ENCODE measurements at places on chromosomes 3 and 15.

GRCh38 chr3:186966406-186966805, 36.1 kb downstream of the ST6GAL1 start:
- DNase-seq = no peak

DNA sequence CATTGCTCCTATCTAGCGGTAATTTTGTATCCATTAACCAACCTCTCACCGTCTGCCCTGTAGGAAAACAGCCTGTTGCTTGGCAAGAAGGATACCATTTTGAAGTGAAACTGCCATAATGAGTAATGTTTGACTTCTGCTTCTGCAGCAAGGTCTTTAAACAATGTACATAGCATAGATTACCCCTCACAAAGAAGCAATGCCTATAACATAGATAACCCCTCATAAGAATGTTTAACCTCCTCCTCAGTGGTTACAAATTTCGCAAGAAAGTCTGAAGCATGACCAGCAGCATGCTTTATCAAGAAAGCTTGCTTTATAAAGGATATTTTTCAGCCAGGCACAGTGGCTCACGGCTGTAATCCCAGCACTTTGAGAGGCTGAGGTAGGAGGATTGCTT, 61.2 kb upstream of the MFGE8 start:
- no peak for DNase-seq

DNA sequence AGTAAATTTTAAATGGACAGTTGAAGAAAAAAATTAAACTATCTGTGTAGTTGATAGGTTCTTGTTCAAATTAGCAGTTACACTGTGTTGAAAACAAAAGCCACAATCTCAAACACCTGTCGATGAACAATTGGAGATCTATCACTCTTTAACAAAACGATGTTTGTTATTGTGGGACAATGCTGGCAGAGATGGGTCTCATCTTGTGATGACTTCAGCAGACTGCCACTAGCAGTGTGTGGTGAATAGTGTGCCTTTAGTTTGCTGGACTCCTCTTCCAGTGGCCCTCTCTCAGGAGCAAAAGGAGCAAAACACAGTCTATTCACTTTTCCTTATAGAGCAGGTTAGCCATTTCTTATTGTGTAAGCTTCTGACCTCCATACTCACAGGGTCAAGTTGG, 14.7 kb upstream of the TRIM59 start:
- no peak for DNase-seq

DNA sequence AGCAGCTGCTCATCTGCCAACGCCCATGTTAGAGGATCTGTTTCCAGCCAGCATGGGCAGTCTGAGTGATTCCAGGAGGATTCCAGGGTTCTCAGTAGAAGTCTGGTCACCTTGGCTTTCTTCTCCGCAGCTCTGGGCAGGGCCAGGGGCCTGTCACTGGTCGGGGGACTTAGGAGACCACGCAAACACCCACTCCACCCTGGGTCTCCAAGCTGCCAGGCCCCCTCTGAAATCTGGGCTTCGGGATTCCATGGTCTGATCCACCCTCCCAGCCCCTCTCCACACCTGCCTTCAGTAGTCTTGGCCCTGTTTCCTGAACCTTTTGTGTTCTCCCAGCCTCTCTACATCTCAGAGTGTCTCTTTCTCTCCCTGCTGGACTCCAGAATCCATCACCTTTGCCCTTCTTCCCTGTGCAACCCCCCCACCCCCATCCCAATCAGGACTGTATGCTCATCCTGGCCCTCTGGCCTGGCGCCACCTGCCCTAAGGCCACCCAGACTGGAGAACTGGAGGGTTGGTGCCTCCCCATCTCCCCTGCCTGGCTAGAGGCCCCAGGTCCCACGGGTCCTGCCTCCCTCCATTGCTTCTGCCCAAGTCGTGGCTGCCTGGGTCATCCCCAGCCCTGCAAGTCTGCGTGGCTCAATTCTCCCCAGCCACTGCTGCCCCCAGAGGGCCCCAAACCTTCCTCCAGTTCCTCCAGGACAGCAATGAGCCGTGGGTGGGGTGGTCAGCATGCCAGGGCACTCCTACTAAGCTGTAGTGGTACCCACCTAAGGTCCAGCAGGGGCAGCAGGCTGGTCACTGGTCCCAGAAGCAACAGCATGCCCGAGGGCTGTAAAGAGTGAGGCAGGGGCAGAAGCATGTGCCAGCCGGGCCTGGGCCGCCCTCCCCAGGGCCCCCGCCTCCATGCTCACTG, 102.8 kb downstream of the TBC1D2B start:
- DNase-seq = no peak

DNA sequence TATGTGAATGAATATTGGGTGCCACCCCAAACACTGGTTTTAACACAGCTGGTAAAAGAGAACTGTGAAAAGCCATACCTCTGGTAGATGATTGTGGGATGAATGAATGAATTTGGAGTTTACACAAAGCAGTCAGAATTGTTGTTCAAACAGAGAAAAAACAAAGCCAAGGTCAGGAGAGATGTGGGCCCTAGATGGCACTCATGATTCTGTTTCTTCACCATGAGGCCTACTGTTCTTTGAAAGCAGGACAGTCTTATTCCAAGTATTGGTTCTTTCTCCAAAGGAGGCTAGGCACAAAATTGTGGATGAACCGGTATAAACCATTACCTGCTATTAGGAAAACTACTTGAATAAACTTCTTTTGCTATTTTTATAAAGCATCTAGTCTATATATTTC, 97.6 kb downstream of the SAMMSON start:
- no peak for DNase-seq

GRCh38 chr3:126267976-126268615, 87.7 kb upstream of the ALDH1L1 start:
- DNase-seq = no peak

DNA sequence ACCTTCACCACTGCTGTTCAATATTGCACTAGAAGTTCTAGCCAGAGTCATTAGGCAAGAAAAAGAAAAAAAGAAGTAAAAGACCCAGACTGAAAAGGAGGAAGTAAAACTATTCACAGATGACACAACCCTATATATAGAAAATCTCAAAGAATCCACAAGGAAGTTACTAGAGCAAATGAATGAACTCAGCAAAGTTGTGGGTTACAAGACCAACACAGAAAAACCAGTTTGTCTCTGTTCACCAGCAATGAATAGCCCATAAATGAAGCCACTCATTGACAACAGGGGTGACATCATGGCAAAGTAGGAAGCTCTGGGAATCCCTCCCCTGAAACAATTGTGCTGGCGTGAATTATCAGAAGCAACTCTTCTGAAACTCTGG, 4.6 kb downstream of the CFAP100 start:
- peak; percentile 55 for DNase-seq

GRCh38 chr15:79093352-79093935, 2.9 kb upstream of the RASGRF1 start:
- DNase-seq = no peak
